ENCODE measurements at places on chromosomes 13 and 19.

DNA sequence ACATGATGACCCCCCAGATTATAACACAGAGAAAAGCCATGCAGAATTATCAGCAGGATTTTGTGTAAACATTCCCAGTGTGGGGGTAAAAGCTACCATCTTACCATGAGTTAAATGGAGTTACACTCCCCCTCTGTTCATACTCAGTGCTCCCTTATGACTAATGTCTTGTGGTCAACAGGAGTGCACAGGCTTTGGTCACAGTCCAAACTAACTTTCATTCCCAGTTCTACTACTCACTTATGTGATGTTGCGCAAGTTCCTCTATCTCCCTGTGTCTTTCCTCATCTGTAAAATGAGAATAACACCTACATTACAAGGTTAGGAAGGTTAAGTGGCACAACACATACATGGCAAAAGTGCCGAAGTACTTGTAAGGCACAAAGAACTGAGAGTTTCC, 277.9 kb downstream of the RBM26 start:
- DNase-seq: no peak

DNA sequence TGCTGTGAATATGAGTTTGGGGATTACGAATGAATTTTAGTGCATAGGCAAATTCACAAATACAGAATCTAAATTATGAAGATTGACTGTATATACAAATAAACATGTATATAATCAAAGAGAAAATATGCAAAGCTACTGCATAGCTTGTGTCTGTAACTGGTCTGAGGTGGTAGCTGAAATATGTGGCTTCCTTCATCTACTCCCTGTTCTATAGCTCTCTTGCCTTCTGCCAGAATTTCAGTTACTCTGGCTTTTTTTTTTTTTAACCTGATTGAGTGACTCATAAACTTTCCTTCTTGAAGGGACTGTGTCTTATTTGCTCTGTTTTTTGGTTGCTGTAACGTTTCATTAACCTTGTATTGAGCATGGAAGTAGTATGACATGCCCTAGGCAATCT, 26.6 kb downstream of the DNAJC3 start:
- no peak for DNase-seq

DNA sequence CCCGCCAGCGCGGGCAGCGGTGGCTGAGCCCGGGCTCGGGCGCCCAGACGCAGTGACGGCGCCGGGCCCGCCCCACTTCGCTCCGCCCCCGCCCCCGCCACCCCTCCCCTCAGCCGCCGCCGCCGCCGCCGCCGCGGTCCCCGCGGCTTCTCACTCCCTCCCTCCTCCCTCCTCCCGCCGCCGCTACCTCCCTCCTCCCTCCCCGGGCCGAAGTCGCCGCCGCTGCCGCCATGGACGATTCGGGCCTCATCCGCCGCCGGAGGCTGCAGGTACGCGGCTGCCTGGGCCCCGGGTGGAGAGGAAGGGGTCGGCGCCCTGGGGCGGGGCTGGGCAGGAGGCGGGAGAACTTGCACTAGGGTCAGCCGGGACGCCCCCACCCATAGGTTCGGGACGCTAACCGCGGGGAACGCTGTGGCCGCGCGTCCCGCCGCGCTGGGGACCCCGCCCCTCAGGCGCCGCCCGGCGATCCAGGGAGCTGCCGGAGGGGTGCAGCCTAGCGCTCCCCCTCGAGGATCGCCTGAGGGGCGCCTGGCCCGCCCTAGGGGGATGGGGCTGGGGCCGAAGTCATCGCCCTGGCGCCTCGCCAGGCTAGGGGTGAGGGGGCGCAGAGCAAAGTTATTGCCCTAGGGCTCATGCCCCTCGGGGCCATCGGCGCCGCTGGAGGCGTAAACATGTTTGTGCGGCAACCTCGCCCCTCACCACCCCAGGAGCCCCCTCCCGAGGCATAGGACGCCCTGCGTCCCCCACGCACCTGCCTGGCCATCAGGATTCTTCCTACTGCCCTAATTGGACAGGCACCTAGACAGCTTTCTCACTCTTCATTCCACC, 427 bp downstream of the RTBDN start:
- no peak for DNase-seq

DNA sequence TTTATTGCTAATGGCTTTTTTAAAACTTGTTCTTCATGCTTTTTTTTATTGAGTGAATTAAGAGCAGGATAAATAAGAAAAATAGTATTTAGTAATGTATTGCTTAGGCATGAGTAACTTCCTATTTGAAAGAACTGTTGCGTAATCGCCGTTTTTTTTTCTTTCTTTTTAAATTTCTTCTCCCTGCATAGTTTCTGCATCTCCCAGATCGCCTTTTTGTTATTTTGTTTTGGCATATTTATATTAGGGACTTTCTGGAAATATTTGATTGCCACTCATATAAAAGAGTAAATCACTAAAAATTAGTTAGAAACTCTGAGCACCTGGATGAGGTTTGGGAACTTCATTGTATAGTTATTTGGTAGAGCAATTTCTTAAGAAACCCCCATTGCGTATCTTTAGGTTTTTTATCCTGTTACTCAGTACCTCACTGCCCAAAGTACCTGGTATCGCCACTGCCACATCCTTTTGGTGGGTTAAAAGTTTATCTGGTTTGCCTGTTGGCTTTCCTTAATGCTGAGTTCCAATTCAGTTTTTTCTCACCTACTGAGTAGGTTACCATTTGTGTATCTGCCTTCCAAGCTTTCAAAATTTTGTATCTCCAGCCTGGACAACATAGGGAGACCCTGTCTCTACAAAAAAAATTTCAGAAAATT, 36.2 kb upstream of the LPAR6 start:
- DNase-seq: peak; percentile 80

DNA sequence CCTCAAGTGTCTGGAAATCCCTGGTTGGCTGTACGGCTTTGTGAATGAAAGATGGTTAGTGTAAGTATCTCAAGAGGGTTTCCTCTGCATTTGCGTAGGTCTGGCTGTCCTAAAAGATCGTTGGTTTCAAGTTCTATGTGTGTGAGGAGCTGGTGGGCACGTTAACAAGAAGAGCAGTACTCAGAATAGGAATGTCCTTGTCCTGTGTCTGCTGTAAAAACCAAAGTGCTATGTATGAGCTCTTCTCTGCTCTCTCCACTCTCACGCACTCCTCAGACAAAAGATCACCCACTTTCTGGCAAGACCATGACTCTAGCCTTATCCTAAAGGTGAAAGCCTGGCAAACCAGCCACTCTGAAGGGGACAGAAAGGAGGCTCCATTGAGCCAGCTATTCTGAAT, 39.1 kb downstream of the USP12 start:
- no peak for DNase-seq

DNA sequence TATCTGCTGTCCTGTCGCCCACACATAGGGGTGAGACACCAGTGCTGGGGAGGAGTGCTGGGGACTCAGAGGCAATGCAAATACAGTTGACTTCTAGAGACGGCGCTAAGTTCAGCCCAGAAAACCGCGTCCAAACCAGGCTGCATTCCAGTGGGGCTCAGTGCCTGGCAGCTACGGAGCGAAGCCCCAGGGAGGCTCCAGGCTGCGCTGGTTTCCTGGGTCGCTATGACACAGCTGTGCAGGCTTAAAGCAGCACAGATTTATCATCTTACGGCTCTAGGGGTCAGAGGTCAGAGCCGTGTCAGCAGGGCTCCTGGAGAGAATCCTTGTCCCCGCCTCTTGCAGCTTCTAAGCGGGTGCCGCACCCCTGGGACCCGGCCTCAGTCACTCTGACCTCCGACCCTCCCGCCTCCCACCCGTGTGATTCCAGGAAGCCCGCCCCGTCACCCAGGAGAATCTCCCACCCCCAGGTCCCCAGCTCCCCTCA, 61.6 kb downstream of the ANKRD10 start:
- DNase-seq: no peak

DNA sequence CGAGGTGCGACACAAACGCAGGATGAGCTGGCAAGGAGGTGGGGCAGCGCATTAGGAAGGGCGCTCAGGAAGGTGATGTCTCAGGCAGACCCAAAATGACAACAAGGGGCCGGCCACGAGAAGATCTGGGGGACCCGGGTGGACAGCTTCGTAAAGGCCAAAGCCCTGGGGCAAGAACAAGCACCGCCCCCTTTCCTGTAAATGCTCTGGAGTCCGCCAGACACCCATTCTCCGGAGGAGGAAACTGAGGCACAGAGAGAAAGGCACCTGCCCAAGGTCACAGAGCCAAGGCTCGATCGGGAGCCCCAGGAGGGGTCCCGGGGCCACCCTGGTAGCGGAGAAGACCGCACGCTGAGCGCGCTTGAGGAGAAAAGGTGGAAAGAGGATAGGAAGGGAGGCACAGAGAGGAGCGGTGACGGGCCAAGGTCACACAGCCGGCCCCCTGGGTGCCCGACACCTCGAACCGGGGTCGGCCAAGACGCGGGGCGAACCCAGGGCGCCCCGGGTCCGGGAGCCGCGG, 571 bp downstream of the SAFB2 start:
- DNase-seq: no peak

GRCh38 chr19:1238369-1239303, 831 bp upstream of the CBARP start:
- no peak for DNase-seq

GRCh38 chr19:16295057-16295456, 29.6 kb upstream of the KLF2 start:
- DNase-seq: no peak

DNA sequence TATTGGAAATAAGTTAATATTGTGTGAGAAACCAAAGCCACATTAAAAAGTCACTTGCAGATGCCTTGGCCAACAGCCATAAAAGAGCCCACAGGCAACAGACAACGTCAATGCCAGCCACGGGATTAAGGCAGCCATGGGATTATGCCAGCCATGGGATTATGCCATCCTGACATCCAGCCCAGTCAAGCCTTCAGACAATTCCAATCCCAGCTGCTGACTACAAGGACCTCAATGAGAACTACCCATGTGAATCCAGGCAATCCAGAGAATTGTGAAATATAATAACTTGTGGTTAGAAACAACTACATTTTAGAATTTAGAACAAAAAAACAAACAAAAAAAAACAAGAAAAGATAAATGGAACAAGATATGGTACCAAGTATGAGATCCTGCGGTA, 356.6 kb downstream of the EFNB2 start:
- DNase-seq: no peak

DNA sequence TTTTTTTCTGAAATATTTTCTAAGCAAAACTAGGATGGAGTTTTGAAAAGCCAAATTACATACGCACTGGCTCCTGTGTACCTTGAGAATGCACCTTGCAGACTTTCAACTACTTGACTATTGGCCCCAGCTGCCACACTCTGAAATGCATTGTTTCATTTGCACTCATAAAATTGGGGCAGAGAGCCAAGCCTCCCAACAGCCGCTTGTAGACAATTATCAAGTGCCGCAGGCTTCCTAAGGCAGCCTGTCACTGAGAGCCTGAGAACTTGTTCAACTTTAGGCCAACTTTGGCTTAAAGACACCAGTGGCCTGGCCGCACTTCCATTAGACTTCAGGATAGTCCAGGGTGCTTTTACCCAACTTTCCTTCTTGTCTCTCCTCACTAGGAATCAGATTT, 115.7 kb upstream of the STARD13 start:
- DNase-seq: no peak
